ENCODE measurements at places on chromosomes 12 and 14.

DNA sequence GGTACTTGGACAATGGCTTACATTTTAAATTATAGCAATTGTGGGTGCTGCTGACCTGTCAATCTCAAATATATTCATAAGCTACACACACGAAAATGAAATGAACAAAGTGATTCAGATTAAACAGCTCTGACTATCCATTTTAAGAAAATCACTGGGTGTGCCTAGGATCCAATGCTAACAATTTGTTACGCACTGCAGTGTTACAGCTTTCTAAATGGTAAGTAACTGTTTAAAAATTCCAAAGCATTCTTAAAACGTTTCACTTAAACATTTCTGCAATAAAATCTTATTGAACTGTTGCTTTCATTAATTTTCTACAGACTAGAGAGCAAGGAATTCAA, 18.9 kb downstream of the LMO3 start:
- DNase-seq: no peak

- no peak for DNase-seq
These were observed 28.8 kb upstream of the APPL2 start for GRCh38 chr12:105264771-105265170.

GRCh38 chr14:81247271-81247766, 26.6 kb upstream of the GTF2A1 start:
- DNase-seq: no peak

GRCh38 chr14:22602862-22603261, 4.8 kb downstream of the ABHD4 start:
- DNase-seq: no peak

GRCh38 chr14:28163233-28163632, 603.4 kb upstream of the FOXG1 start:
- no peak for DNase-seq

GRCh38 chr14:92404018-92404417, 81.1 kb downstream of the SLC24A4 start:
- DNase-seq: no peak

GRCh38 chr12:114404926-114405518, 922 bp downstream of the TBX5 start:
- DNase-seq: no peak

GRCh38 chr14:23171222-23171975, 12.1 kb downstream of the SLC7A8 start:
- no peak for DNase-seq

GRCh38 chr14:97056086-97056485, 258.9 kb downstream of the VRK1 start:
- DNase-seq: peak; percentile 22

- no peak for DNase-seq
These were observed 47.2 kb downstream of the ARMH4 start for GRCh38 chr14:58104808-58105207.

DNA sequence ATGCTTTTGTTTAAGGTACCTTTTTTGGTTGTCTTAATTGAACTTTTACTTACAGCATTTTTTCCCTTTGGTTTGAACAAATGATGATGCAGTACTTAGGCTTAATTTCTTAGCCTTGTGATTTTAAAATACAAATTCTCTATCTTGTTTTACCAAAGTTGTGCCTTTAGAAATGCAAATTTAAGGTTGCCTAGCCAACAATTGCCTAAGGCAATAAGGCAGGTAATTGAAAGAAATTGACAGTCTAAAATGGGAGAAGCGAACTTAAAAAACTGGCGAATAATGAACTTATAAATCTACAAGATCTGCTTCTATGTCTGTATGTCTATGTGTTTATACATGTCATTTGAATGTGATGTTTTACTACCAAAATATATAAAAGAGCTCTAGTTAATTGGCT, 23.6 kb upstream of the CD69 start:
- DNase-seq: no peak

DNA sequence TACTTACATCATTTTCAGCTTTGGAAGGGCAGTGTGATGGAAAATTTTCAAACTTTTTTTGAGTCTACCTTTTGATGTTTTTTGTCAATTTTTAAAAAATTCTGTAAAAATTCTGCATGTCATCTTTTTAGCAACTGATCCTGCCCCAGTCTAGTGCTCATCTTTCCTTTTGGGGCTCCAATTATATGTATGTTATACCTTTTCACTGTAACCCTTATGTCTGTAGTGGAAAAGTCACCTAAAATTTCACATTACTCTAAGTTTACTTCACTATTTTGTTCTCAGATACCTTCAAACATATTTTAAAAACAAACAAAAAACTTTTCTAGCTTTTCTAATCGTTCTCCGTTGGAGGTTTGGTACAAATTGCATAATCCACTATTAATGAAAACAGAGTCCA, 32.5 kb upstream of the MYRFL start:
- DNase-seq: no peak

- no peak for DNase-seq
These were observed 599.8 kb upstream of the TMEM132C start for GRCh38 chr12:127667131-127667685.

DNA sequence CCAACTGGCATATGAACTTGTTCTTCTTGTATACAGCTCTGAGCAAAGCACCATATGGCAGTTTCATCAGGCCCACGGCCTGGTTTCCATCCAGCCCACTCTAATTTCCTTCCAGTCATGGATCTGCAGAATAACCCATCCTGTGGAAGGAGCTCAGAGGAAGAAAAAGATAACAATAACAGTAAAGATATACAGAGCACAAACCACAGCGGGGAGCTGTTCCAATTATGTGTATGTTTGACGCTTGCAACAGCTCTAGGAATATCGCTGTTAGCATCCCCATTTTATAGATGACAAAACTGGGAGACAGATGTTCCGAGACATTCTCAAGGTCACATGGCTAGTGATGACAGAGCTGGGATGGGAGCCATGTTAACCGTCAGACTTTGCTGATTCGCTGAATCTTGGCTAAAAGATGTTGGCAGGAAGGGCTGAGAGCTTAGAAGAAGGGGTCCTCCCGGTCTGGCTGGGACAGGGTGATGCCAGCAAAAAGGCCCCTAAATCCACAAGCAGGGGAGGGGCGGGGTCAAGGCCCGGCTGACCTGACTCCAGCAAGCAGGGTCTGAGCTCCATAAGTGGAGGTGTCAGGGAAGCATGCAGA, 34.4 kb upstream of the CIPC start:
- no peak for DNase-seq

GRCh38 chr12:42677461-42677860, 87.9 kb upstream of the PRICKLE1 start:
- no peak for DNase-seq

- DNase-seq: no peak
These were observed 287.7 kb upstream of the RTL1 start for GRCh38 chr14:101191101-101191720.

GRCh38 chr12:119665164-119665929, 2.6 kb upstream of the PRKAB1 start:
- DNase-seq: no peak

DNA sequence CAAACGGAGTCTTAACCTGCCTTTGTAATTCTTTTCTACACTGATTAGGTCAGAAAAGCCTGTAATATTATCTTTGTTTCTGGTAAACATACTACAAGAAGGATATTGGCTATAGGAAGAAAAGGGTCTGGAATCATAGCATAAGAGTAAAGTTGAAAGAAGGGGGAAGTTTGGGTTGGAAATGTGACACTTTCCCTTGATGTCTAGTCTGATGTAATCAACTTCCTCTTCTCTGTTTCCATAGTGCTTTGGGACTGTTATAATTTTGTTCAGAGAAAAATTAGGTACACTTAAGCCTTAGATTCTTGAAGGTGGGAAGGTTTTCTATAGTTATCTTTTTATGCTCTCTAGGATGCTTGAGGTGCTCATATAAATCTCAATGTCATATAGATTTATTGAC, 322.2 kb downstream of the AEBP2 start:
- no peak for DNase-seq

DNA sequence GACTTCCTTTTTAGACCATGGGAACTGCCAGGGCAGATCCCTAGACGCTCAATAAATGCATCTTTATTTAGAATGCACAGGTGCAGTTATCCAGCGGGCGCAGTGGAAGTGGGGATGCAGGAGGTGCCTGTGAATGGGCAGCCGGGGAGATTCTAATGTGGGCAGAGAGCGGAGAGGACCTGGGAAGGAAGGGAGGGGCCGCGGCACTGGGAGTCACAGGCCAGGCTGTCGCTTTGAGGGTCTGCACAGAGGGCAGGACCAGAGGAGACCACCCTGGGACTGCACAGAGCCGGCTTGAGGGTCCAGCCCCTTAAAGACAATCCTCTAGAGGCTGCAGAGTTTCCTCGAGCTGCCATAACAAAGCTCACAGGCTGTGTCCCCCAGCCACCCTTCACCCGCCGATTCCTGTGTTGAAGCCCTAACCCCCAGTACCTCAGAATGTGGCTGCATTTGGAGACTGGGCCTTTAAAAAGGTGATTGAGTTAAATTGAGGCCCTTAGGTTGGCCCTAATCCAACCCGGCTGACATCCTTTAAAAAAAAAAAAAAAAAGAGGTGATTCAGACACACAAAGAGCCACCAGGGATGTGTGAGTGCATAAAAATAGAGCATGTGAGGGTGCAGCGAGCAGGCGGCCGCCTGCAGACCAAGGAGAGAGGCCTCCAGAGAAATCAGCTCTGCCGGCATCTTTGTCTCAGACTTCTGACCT, 44.4 kb upstream of the PPP2R5C start:
- no peak for DNase-seq

DNA sequence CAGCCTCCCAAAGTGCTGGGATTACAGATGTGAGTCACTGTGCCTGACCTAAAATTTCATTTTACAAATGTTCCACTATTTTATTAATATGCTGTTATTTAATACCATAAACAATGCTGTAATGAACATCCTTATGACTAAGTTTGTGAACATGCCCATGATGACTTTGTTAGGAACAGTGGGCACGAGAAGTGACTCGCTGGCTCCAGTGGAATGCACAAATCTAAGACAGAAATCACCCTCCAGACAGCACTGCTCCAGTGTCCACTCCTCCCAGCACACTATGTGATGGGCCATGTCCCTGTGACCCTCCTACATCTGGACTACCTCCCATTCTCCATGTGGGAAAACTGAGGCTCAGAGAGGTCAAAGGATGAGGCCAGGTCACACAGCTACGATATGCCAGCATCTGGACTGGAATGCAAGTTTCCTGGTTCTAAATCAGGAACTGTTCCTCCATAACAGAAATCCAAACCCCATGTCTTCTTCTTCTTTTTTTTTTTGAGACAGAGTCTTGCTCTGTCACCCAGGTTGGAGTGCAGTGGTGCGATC, 57.9 kb downstream of the GPR68 start:
- DNase-seq: no peak

DNA sequence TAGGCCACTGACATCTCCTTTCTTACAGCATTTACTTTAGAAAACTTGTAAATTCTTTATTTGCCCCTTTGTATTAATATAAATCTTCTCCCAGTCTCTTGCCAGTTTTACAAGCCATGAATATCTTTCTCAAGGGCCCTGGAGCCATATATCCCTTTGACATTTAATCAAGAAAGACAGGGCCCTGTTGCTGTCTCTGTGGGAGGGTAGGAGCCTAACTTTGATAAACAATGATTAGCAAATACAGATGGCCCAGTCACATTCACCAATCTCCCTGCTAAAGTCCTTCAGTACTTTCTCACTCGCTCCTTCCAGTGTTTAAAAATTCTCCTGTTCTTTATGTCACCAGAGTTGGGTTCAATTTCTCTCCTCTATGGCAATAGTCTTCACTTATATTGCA, 479.8 kb upstream of the USP15 start:
- no peak for DNase-seq

DNA sequence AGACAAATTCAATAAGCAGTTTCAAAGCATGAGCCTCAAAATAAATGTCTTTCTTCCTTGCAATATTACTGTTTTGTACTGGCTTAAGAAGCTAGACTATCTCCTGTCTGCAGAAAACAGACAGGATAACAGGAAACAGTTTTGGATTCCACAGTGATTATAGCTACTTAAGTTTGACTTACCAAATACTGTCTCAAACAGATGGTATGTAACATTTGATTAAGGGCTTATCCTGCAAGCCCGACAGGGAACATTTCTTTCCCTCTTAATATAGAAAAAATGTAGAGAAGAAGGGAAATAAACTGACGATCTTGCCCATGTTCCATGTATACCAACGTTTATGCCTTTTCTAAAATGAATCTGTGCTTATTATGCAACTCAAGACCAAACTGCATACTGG, 179.9 kb upstream of the EEA1 start:
- no peak for DNase-seq

DNA sequence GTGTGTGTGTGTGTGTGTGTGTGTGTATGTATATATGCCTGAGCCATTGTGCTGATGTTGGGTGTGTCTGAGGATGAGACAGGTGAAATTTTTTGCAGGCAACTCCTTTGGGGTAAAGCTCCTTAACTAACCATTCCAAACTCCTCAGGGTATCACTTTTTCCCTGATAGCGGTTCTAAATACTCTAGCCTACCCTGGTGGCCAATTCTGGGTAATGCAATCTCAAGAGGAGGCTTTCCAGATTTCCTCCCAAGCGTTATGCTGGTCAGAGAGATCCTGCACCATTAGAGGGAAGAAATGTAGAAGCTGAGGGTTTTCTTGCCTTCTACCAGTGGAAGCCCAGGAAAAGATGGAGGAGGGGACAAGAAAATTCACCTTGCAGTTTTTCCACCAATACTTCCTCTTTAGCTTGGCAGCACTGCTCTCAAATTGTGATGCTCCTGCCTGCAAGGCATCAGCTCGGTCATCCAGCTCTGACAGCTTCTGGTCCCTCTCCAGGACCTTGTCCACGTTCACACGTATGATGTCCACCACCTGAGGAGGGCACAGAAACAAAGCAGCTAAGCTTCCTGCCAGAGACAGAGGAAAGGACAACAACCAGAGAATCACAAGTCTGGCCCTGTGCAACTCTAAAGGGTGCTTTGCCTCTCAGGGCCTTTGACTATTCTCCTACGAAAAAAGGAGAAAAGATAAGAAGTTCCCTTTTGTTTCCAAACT, 4.9 kb downstream of the VAMP1 start:
- peak; percentile 55 for DNase-seq

DNA sequence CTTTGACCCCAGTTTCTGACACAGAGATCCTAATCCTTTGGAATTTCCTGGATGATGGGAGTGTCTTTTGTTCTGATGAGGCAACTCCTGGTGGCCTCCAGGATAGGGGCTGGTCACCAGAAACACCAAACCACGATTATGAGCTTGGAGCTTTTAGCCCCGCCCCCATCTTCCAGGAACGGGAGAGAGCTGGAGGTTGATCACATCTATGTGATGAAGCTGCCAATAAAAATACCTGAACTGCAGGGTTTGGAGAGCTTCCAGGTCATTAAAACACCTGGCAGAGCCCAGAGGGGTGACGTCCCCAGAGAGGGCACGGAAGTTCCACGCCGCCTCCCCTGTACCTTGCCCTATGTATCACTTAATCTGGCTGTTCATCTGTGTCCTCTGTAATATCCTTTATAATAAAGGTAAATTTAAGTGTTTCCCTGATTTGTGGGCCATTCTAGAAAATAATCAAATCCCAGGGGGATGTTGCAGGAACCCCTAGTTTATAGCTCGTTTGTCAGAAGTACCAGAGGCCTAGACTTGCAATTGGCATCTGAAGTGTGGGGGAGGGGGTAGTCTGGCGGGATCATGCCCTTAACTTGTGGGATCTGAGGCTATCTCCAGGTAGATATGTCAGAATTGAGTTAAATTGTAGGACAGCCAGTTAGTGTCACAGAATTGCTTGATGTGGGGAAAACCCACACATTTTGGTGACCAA, 21.2 kb downstream of the APPL2 start:
- no peak for DNase-seq

GRCh38 chr12:57898308-57898970, 42.9 kb upstream of the ATP23 start:
- DNase-seq: no peak

Data from activated CD4-positive, alpha-beta T cell treated with anti-CD3 and anti-CD28 coated beads for 36 hours (primary cell).